ENCODE measurements at places on chromosomes 2 and 18.

- DNase-seq: no peak
These were observed 28.8 kb upstream of the SLC40A1 start for GRCh38 chr2:189609423-189609816.

GRCh38 chr2:159639712-159640111 lies 23.4 kb upstream of the BAZ2B start:
- no peak for DNase-seq

DNA sequence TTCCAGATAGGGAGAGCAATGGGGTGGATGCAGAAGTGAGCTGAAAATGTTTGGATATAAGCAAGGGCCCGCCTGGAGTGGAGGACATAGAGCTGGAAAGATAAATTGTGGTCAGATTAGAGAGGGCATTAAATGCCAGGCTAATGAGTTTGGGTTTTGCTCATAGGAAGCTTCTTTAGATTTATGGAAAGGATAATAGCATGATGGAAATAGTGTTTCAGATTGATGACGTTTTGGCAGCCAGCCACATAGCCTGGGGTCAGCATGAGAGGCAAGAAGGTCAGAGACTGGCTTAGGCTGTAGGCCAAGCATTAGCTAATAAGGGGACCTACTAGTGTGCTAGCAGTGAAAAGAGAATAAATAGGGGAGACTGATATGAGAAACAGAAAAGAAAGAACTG lies 321.6 kb downstream of the STK39 start:
- no peak for DNase-seq

DNA sequence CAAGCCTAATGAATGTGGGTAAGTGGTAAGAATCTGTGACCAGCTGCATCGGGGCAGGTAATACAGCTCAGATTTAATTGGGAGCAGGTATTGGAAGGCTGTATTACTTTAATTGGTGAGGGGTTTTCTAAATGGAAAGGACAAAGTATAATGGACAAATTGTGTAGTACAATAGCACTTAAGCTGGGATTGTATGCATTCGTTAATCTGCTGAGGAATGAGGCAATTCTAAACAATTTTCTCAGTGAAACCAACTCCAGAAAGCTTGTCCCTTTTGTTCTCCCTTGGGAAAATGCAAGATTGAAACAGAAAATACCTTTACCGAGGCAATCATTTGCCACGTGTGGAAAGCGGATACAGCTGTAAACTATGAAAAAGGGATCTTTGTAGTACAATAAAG lies 801.6 kb upstream of the POU3F3 start:
- no peak for DNase-seq

GRCh38 chr18:12599966-12600365 lies 57.9 kb downstream of the SPIRE1 start:
- DNase-seq: no peak

DNA sequence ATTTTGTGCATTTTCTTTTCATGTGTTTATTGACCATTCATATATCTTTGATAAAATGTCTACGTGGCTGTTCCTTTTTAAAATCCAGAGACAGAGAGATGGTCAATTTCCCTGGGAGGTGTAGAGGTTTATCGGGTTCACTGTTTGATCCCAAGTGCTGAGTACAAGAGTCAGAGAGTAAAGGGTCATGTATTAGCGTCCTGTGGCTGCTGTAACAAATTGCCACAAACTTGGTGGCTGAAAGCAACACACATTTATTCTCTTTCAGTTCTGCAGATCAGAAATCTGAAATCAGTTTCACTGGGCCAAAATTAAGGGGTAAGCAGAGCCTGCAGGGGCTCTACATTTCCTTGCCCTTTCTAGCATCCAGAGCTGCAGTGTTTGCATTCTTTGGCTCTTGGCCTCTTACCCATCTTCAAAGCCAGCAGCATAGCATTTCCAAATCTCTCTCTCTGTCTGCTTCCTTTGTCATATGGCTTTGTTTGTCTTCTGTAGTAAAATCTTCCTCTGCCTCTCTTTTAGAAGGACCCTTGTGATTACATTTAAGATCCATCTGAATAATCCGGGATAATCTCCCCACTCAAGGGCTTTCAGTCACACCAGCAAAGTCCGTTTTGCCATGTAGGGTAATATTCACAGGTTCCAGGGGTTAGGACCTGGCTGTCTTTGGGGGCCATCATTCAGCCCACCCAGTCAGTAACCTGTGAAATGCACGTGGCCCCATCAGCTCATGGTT lies 49.9 kb downstream of the TMEM17 start:
- DNase-seq: no peak

GRCh38 chr2:71783215-71783614 lies 329.9 kb downstream of the DYSF start:
- no peak for DNase-seq

- DNase-seq: no peak
These were observed 41.4 kb upstream of the RNU4ATAC start for GRCh38 chr2:121489284-121489683.

DNA sequence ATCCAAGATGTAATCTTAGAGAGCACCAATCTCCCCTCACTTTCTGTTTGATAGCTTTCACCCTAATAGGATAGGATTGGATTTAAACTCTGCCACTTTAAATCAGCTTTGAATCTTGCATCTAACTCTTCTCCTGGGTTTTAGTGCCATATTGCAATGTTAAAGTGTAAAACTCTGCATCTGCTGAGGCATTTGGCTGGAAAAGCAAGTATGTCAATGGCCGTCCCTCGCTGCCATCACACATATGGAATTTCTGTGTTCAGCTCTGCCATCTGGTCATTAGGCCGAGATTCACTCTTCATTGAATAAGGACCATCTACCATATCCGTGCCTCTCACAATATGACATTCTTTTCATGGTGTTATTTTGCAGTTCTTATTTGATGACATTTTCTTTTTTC lies 728.1 kb upstream of the PIK3C3 start:
- DNase-seq: no peak

DNA sequence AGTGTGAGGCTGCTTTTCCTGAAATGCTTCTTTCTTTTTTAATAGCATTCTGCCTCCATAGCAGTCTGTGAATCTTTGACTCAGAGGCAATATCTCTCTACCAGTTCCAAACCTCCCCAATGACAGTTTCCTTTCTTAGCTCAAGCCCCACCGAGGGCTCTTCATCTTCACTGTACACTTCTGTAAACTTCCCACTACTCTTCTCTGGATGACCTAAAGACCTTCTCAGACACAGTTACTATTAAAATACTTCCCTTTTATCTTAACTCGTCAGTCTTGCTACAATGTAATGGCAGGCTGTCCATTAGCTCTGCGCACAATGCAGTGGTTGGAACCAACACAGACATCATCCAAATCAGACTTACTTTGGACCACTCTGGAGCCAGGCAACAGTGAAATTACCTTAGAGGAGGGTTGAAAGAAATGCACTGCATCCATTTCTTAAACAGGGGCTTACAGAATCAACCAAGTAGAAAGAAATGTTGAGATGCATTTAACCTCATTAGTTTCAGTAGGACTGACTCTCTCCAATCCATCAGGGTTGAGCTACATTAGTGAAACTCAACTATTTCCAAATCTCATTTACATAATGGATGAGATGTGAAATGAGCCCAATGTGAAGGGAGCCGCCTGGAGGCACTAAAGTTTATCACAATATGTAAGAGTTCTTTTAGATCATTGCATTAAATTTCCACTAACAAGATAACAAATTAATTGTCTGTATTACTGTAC lies 343.8 kb downstream of the SETBP1 start:
- no peak for DNase-seq

- DNase-seq: no peak
These were observed 43.3 kb downstream of the FER1L5 start for GRCh38 chr2:96685577-96686459.
